ENCODE measurements at places on chromosomes 13 and 19. TPM values are rescaled to one million over a fixed set of nuclear protein-coding genes. Genes with fewer than 3 reads are reported as not detected.

Gene RASIP1
- 1.0 TPM for total RNA-seq

DNA sequence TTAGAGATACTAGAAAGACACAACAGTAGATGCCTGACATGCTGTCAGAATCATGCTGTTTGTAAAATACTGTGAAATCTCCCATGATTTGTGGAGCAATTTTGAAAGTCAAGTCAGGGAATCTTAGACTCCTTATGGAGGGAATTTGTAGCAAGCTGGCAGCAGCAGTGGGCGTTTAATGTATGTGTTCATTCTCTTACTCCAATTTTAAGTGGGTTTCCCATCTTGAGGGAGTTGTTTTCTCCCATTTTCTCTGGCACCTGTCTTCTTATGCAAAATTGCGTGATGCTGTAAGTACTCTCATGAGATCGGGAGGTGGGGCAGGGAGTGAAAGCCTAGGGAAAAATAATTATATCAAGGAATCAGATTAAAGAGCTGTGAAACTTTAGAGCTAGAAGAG, 16.0 kb upstream of the GTF2F2 start:
- H3K36me3 ChIP-seq: no peaks in the 10 kb centered on the region
- no peaks in the 10 kb centered on the region for H3K27me3 ChIP-seq
- no peak overlapping the region for H3K27ac ChIP-seq

DNA sequence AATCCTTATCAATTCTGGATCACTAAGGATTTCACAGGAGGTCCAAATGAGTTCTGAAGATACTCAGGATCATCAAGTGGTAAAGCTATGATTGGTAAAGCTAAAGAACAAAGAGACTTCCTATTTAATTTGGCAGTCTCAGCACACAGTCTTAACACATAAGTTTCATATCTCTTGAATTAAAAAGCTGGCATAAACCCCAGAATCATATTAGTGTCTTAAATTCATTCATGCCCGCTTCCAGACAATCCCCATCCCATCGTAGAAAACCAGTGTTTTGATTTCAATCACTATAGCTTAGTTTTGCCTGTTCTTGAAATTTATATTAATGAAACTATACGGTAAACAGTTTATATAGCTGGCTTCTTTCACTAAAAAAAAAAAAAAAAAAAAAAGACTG, 278.7 kb downstream of the DIAPH3 start:
- DNase-seq: no peak
- H3K27me3 ChIP-seq: no peaks in the 10 kb centered on the region
- H3K4me1 ChIP-seq: no peaks in the 10 kb centered on the region
- no peak overlapping the region for H3K4me3 ChIP-seq
- peaks cover 6% of the 10 kb centered on the region for H3K36me3 ChIP-seq

DNA sequence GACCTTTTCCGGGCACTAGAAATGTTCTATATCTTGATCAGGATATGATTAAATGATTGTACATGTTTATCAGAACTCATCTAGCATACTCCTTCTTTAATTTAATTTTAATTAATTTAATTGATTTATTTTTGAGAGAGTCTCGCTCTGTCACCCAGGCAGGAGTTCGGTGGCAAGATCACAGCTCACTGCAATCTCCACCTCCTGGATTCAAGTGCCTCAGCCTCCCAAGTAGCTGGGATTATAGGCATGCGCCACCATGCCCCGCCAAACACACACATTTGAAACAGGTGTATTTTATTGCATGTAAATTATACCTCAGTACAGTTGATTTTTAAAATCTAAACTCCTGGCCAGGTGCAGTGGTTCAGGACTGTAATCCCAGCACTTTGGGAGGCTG, 17.4 kb upstream of the BCL3 start:
- no peak overlapping the region for H3K27ac ChIP-seq
- no peaks in the 10 kb centered on the region for H3K4me1 ChIP-seq
- H3K27me3 ChIP-seq: peaks cover 16% of the 10 kb centered on the region
- no peak overlapping the region for H3K4me3 ChIP-seq
- H3K36me3 ChIP-seq: no peaks in the 10 kb centered on the region

DNA sequence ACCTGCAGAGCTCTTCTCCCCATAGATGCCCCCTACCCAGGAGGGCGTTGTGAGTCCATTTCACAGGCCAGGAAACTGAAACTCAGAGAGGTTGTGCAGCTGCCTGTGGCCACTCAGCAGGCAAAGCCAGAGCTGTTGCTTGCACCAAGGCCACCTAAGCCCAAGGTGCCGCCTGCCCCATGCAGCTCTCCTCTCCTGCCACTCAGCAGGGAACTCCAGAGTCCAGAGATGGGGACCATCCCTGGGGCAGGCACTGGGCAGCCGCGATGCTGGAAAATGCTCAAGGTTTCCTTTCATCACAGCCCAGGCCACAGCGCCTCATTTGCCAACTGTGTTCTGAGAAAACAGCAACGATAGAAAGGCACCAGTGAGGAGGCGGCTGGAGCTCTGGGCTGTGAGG, 41.0 kb upstream of the PEPD start:
- H3K27ac ChIP-seq: no peak overlapping the region
- H3K36me3 ChIP-seq: no peaks in the 10 kb centered on the region
- H3K27me3 ChIP-seq: peaks cover 4% of the 10 kb centered on the region
- H3K4me3 ChIP-seq: no peak overlapping the region
